Endothelial cell of umbilical vein (primary cell): ENCODE measurements at places on chromosomes 16 and 17. TPM values are rescaled to one million over a fixed set of nuclear protein-coding genes. Genes with fewer than 3 reads are reported as not detected.

DNA sequence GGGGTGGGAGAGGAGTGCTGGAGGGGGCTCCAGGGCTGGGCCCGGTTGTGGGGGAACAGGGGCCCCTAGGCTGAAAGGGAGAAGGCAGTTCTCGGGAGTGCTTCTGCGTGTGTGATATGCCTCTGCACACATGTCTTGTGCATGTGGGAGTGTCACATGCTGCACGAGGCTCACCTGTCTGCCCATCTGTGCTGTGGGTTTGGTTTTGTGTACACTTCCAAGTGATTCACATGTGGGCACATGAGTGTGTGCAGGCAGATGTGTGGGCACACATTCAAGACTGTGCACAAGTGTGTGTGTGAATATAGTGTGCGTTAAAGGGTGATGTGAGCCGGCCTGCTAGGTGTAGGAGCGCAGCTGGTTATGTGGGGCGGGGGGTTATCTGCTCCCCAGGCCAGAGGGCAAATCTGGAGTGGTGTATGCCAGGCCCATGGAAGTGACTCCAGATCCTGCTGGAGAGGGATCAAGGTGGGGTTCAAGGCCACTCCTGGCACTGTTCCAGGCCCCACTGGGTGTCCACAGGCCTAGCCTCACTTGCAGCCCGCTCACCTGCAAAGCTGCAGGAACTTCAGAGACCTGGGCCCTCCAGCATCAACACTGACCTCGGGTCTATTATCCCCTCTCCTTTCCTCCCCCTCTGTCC lies 3.8 kb upstream of the BAHCC1 start:
- DNase-seq = no peak

DNA sequence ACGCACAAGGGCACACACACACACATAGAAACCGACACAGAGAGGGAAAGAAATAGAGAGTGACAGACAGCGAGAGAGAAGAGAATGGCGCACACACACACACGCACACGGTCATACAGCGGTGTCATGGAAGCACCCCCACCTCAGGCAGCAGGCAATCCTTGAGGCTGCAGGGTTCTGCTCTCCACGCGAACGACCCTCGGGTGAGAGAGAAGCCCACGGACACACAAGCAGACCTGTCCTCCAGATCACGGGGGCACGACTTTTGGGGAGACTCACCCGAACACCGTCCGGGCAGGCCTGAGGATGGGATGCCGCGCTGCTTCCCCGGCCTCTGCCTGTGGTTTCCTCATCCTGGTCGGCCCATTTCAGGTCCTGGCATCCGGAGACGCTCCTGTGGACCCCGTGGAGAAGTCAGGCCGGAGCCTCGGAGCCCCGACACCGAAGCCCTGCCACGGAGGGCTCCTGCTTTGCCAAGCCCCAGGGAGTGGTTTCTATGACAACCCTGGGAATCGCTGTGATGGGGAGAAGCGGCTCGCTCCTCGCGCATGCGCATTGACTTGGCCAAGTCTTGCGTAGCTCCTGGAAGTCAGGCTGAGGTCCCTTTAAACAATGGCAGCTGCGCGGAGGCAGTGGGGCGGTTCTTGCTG lies 118.2 kb upstream of the KCNJ18 start:
- peak; percentile 72 for DNase-seq

Gene RGS11
- 4.9 and 7.2 TPM in 2 replicates for polyA plus RNA-seq

DNA sequence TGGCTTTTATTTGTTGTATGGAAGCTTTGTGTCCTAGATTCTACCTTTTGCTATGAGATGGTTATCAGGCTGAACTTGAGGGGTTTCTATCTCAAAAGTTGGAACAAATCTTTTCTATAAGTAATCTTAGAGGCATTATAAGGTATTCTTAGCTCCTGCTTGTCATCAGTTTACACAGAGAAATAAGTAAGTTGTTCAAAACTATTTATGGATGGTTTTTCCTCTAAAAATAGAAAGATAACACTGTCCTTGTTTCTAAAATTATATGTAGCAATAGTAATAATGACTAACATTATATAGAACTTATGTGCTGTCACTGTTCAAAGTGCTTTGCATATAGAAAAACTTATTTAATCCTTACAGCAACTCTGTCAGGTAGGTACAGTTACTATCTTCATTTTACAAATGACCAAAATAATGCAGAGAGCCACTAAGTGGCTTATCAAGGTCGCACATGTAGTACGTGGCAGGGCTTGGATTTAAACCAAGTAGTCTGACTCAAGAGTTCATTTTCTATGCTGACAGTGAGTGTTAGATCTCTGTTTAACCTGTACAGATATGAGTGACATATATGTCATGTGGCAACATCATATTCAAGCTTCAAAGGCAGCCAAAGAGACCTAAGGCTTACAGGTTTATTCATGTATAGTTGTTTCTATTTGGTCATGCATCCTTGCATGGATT lies 59.0 kb downstream of the PHKB start:
- DNase-seq = no peak

Gene PDILT
- not detected in 2 replicates for polyA plus RNA-seq

Gene ARHGDIG
- 2.2 and 3.8 TPM in 2 replicates for polyA plus RNA-seq

DNA sequence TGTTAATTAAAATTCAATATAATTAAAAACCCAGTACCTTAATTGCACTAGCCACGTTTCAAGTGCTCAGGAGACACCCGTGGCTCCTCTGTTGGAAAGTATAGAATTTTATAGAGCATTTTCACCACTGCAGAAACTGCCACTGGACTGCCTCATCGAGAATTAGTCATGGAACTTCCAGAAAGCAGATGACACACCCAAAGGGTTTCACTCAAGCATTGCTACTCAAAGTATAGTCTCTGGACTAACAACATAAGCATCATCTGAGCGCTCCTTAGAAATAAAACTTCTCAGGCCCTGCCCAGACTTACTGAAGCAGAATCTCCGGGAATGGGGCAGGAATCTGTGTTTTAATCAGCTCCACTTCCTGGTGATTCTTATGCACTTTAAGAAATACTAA lies 63.5 kb upstream of the GPR139 start:
- DNase-seq = no peak

GRCh38 chr16:10938321-10938720 lies 3.9 kb downstream of the DEXI start:
- no peak for DNase-seq

GRCh38 chr16:14304891-14305460 lies 233.9 kb downstream of the MRTFB start:
- no peak for DNase-seq

DNA sequence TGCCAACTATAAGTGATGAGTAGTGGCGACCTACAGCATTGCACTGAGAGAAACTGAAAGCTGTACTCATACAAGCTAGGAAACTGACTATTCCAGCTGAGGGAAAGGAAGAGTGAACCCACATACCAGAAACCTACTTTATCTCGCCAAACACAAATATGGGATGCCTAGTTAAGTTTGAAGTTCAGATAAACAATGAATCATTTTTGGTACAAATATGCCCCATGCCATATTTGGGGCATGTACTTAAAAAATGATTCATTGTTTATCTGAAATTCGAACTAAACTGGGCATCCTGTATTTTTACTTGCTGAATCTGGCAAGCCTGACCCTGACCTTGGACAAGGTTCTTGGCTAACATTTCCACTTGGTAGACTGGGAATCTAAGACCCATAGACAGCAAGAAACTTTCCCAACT lies 527.8 kb upstream of the PSMD7 start:
- DNase-seq = no peak

DNA sequence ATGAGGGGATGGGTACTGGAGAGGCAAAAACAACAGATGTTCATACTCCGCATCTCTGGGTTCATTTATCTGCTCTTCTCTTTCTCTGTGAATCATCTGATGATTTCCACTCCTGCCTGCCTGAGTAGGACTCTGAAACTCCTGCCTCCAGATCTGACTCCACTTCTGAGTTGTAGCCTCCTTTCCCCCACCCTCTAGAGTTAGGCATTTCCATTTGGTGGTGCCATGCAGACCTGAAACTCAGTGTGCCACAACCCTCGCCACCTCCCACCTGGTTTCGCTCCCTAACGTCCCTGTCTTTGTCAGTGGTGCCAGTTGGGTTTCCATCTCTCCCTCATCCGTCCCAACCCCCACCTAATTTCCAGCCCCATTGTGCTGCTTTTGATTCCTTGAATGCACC lies 126.2 kb downstream of the PRKCB start:
- no peak for DNase-seq

GRCh38 chr16:782766-783403 lies 5.3 kb downstream of the RPUSD1 start:
- DNase-seq = no peak

- DNase-seq = no peak
Observed at GRCh38 chr17:77457572-77458201, 316.9 kb downstream of the SEC14L1 start.

Gene G6PC1
- polyA plus RNA-seq = not detected in 2 replicates

Gene ITGB4
- 6.5 and 6.7 TPM in 2 replicates for polyA plus RNA-seq

- DNase-seq = no peak
Observed at GRCh38 chr16:84810518-84811273, 9.1 kb upstream of the CRISPLD2 start.
